MG63 (cell line): ENCODE measurements at places on chromosomes 3 and 15. TPM values are rescaled to one million over a fixed set of nuclear protein-coding genes. Genes with fewer than 3 reads are reported as not detected.

Gene MESP2
- total RNA-seq = 1.8 TPM in 1 of 2 replicates, not detected in the other

Gene ACKR4
- 0.26 and 3.9 TPM in 2 replicates for total RNA-seq

Gene C15orf40
- 7.9 and 41.4 TPM in 2 replicates for total RNA-seq

Gene GP5
- total RNA-seq = not detected in 2 replicates

Gene PAK6
- 3.9 TPM in 1 of 2 replicates, not detected in the other for total RNA-seq

Gene SI
- total RNA-seq = not detected in 2 replicates

Gene FETUB
- total RNA-seq = not detected in 2 replicates

Gene HEXA
- 93.1 and 153 TPM in 2 replicates for total RNA-seq

Gene DOCK3
- 0.26 TPM in 1 of 2 replicates, not detected in the other for total RNA-seq

Gene CYP1A1
- 11.6 and 15.7 TPM in 2 replicates for total RNA-seq

Gene RAD51
- 14.5 and 16.9 TPM in 2 replicates for total RNA-seq

Gene SLC2A2
- total RNA-seq = 0.03 and 0.15 TPM in 2 replicates

- peak; percentile 35 for DNase-seq
Measured at GRCh38 chr3:15630646-15631350, 29.3 kb downstream of the BTD start.

GRCh38 chr15:91694831-91695210, 158.7 kb upstream of the SLCO3A1 start:
- peak; percentile 49 for DNase-seq

- DNase-seq = no peak
Measured at GRCh38 chr3:46887980-46888494, 10.5 kb downstream of the PTH1R start.

- no peak for DNase-seq
Measured at GRCh38 chr15:31302029-31302657, 24.5 kb upstream of the KLF13 start.

DNA sequence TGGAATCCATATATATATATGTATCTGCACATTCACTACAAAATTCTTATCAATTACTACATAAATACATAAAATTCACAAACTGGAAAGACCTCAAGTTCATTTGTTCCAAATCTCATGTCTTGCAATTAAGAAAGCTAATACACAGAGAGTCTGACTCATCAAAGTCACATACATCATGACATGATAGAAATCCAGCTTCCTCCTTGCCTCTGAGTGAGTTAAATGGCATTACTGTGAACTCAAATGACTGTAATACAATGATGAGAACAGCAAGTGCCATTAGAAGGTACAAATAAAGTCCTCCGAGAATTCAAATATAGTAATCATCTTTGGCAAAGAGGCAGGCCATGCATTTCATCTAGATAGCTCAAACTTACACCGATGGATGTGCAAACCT, 55.1 kb upstream of the AGTR1 start:
- no peak for DNase-seq

DNA sequence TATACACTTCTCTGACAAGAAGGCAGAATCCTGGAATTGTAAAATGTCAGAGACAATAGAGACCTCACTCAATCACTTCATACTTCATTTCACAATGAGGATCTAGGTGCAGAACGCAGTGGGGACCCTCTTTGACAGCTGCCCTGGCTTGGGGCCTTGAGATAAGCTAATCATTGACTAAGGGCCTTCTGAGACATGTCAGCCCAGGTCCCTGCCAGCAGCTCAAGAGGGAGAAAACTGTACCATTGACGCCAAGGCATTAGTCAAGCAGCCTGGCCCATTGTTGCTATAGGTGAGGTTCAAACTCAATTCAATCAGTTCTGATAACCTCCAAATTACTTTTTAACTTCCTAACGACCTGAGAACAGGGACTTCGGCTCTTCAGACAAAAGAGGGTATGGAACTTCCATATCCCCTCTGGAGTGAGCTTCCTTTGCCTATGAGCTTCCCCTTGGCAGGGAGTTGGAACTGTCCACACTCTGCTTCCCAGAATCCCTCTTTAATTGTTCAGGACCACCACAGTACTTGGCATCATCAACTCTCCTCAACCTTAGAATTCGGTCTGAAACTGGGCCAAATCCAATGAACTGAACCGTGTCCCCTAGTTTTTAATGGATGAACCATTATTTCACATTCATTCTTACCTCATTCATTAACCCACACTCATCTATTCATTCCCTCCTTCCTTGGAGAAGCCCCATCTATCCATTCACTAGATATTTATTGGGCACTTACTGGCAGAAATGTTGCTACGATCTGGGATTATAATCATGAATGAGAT, 1.5 kb upstream of the CYP8B1 start:
- no peak for DNase-seq

DNA sequence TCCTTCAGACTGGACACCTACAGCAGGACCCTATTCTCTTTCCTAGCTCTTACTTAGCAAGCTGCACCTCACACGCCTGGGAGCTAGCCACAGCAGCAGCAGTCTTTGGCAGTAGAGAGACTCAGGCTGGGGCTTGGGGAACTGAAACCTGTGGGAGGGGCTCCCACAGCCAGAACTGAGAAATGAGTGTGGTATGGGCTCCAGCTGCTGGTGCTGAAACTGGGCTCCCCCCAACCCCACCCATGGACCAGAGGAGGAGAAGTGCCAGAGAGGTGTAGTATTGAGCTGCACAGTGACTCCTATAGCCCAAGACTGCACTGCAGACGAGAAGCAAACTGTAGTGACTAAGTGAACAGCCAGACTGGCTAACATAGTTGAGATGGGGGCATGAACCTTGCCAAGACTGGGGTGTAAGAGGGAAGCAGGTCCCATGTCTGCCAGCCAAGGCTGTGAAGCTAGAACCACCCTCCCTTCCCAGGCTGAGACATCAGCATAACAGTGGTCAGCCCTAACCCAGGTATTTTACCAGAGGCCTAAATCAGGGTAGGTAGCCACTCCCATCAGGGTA, 62.5 kb downstream of the MYO5A start:
- DNase-seq = no peak

- DNase-seq = no peak
Measured at GRCh38 chr3:85270488-85270887, 311.7 kb downstream of the CADM2 start.

- DNase-seq = no peak
Measured at GRCh38 chr3:67016522-67017080, 18.5 kb downstream of the KBTBD8 start.

DNA sequence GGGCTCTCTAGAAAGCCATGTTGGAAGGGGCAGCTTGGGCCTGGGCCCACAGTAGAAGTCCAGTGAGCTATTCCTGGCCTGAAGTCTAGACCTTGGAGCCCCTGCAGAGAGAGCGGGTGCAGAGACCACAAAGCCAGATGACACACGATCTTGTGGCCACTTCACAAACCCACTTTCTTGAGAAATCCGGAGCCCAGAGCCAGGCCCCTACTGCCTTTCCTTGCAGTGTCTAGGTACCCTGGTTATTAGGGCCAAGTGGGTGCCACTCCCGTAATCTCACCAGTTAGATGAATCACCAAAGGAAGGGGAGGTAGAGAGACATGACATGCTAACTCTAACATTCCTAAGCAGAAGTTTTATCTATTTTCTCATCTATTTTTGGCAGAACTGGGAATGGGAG, 72.5 kb upstream of the ADAMTSL3 start:
- peak; percentile 80 for DNase-seq

DNA sequence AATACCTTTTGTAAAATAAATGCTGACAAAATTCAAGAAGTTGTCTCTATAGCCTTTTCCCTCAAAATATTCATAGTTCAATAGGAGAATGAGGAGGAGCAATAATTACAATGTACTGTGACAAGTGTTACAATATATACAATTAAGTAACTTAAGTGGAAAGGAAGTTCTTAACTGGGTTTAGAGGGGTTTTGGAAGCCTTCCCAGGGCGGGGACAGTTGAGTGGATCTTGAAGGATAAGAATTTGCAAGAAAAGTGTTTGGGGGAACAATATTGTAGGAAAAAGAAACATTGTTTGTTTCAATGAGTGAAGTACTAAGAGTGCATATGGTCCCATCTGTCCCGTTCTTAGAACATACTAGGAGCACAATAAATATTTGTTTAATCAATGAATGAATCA, 165.2 kb upstream of the PLSCR5 start:
- no peak for DNase-seq

GRCh38 chr3:171375666-171376595, 84.3 kb downstream of the TNIK start:
- no peak for DNase-seq

- DNase-seq = no peak
Measured at GRCh38 chr3:48686538-48687219, 964 bp upstream of the NCKIPSD start.

- DNase-seq = no peak
Measured at GRCh38 chr15:51706926-51707608, 25.8 kb downstream of the SCG3 start.

DNA sequence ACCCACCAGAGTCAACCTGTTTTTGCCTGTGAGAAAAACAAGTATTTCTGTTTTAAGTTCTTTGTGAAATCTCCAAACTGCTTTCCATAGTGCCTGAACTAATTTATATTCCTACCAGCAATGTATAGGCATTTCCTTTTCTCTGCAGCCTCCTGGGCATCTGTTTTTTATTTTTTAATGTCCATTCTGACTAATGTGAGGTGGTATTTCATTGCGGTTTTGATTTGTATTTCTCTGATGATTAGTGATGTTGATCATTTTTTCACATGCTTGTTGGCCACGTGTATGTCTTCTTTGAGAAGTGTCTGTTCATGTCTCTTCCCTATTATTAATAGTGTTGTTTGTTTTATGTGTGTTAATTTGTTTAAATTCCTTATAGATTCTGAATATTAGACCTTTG, 820.5 kb downstream of the MCTP2 start:
- DNase-seq = no peak

- DNase-seq = no peak
Measured at GRCh38 chr3:54985856-54986255, 58.0 kb upstream of the LRTM1 start.

DNA sequence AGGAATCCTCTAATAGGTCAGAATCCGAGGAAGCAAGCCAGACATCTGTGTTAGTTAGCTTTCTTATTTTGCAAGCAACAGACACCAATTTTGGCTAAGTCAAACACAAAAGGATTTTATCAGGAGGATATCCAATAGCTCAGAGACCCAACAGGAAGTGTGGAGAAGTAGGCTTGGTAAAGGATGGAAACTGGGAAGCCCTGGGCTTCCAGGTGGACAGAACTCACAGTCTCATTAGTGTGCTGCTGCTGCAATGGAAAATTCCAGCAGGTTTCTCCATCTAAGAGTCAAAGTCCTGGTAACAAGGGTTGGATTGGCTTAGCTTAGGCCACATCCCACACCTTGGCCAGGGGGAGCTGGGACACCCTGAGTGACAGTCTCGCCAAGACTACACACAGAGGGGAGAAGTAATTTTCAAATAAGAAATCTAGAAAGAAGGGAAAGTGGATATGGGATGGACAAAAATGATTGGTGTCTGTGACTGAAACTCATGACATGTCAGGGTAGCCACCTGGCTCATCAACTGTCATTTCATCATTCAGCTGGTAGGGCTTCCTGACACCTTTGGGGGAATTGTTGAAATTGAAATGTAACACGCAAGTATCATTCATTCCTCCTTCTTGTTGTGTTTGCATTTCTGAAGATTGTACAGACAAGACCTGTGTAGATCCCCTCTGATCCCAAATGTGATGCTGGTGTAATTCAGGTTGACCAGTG, 158.6 kb downstream of the THSD4 start:
- no peak for DNase-seq

DNA sequence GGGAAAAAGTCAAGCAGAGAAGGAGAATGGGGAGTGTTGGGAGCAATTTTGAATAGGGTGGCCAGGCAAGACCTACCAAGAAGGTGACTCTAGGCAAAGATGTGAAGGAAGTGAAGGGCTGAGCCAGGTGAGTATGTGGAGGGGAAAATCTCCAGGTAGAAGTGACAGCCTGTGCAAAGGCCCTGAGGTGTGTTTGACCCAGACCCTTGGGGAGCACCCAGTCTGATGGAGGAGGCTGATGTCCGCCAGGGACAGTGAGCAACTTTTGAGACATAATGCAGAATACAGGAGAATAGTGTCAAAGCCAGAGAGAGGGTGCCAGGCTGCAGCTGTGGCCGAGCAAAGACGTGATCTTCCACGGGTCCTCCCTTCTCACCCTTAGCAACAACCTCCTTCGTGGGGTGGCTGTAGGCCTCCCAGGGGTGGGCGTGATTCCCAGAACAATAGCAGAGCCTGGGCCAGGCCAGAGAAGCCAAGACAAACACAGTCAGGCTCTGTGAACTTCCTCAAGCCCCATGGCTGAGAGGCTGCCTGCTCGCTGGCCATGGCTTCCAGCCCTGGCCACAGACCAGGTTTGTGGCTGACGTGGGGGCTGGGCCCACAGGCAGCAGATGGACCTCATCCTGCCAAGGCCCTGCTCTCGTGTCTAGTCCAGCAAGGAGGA, 58.1 kb downstream of the SLC6A6 start:
- peak; percentile 92 for DNase-seq
